OCI-LY7 (cell line): ENCODE measurements at places on chromosomes 6 and 20. TPM values are rescaled to one million over a fixed set of nuclear protein-coding genes. Genes with fewer than 3 reads are reported as not detected.

GRCh38 chr20:19976595-19977372, 40.4 kb upstream of the NAA20 start:
- DNase-seq = no peak

- DNase-seq = no peak
Measured at GRCh38 chr6:111329882-111330633, 153.0 kb downstream of the REV3L start.

- no peak for DNase-seq
Measured at GRCh38 chr6:16973545-16974386, 128.1 kb upstream of the STMND1 start.

GRCh38 chr20:24873025-24873620, 75.9 kb upstream of the CST7 start:
- no peak for DNase-seq

- DNase-seq = no peak
Measured at GRCh38 chr20:2350606-2351005, 30.1 kb upstream of the TGM6 start.

GRCh38 chr6:158040804-158041347, 59.2 kb downstream of the SYNJ2 start:
- no peak for DNase-seq

DNA sequence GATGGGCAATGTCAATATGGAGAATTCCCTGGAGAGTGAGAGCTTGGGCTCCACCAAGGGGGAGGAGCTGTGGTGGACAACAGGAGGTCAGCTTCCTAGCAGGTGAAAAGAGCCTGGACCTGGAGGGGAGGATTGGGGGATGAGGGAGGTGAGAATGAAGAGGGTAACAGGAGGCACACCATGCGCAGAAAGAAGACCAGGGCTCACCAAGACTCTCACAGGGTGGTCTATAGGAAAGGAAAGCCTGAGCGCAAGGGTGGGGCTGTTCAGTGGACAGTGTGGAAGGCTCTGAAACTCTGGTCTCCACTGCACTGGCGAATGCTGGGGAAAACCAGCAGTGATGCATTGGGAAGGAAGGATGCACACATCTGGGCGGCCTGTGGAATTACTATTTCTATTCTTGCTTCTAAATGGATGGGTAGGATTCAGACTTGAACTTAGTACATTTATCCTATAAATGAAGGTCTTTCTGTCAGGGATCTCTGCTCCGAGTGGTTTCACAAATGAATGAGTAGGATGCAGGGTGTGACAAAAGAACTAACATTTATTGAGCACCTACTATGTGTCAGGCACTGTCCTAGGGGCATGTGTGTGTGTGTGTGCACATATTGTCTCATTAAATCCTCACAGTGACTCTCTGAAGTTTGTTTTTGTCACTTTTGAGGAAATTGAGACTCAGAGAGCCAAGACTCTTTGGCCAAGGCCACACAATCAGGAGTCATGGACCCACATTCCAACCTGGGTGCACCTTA, 152.7 kb downstream of the CD83 start:
- no peak for DNase-seq

DNA sequence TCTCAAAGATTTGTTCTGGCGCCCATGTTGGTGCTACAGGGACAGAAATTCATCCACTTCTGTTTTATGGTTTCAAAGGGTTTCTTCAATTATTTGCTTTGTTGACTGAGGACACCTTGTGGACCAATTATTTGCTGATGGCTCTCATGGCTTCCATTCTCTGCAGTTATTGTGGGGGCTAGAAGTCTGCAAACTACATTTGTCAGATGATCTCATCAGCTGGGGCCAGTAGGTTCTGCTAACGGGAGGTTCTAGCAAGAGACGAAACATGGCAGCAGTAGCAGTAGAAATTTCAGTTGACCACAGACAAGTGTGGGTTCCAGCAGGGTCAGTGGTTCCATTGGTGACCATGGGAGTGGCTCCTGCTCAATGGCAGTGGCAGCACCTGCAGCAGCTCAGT, 72.8 kb upstream of the BLCAP start:
- no peak for DNase-seq

DNA sequence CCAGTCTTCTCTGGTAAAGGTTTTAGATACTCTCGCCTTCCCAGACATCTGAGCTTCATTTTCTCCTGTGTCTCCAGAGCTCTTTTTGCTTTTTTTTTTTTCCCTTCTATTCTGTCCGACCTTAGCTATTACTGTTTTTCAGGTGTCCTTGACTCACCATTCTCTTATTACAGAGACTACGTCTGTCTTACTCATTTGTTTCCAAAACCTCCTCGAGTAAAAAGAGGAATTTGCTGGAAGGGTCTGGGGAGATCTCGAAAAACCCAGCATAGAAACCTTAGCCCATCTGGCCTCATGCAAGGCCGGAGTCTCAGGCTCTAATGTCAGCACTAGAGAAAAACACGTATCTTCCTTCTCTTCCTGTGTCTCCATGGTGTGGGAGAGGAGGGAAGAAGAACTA, 109.2 kb upstream of the CARMIL1 start:
- no peak for DNase-seq

DNA sequence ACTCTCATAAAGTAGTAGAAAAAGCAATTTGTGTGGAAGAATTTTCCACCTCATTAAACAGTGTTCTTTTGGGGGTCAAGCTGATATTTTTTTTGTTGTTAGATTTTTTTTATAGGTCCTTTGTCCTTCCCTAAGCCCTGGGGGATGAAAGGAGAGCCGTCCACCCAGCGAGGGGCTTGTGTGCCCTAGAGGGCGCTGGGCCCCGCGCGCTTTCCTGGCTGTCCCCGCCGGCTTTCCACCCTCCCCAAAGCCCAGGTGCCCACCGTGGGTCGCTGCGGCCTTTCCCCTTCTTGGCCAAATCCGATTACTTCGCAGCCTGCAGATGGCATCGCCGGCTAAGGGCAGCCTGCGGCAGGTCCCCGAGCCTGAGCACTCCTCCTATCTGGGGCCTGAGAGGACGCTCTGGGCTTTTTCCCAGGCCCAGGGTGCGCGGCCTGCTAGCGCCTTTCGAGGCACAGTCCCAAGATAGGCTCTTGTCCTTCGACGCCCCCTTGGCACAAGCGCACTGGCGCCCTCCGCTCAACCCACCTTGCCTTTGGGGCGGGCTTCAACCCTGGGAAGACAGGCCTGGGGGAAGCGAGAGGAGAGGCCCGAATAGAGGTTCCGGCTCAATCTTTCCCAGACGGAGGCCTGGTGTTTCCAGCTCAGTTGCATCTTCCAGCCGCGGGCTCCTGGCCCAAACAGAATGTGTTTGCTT, 33.6 kb downstream of the TFAP2A start:
- no peak for DNase-seq

- DNase-seq = no peak
Measured at GRCh38 chr6:3751730-3752530, 417 bp upstream of the PXDC1 start.

- no peak for DNase-seq
Measured at GRCh38 chr6:10307028-10307427, 107.8 kb downstream of the TFAP2A start.

DNA sequence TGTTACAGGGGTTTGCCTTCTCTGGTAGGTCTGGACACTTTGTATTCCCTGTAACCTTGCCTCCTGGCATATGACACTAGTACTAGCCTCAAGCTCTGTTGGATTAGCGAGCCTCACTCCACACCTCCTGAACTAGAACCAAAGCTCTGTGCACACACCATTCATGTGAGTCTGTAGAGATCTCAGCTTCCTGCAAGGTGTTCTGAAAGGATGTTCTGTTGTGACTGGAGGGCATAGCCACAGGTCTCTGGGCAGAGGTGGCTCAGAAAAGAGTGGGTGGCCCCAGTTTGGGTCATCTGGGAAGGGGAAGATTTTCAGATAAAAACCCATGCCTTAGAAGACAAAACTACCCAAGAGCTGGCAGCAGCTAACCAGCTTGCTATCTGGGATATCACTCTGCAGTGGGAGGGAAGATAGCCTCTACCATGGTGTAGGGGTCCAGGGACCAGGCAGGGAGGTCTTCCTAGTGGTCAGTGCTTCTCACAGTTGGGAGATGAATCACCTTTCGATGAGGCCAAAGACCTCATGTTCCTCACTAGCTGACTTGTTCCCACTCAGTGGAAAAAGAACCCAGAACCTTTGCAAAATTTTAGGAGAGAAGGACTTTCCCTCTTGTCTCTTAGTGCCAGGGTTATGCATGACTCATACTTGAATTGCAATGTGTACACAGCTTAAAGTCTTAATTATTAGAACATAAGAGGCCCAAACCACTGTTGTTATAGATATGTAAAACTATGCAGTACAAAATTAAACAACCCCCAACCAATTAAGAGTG, 41.4 kb downstream of the HLA-F start:
- DNase-seq = no peak

DNA sequence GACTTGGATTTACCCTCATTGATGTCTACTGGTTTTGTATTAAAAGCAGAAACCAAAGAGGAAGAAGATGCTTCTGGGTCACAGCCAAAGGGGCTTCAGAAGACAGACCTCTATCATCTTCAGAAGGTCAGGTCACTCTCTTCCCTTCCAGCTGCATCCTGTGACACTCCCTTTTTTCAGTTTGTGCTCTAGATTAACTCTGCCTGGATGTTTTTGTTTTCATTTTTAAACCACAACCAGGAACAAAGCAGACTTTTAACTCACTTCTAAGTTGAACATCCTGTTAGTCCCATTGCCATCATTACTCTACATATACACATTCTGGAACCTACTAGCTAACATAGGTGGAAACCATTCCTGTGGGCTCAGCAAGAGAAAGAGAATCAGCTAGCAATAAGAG, 45.2 kb downstream of the AKIRIN2 start:
- peak; percentile 51 for DNase-seq

DNA sequence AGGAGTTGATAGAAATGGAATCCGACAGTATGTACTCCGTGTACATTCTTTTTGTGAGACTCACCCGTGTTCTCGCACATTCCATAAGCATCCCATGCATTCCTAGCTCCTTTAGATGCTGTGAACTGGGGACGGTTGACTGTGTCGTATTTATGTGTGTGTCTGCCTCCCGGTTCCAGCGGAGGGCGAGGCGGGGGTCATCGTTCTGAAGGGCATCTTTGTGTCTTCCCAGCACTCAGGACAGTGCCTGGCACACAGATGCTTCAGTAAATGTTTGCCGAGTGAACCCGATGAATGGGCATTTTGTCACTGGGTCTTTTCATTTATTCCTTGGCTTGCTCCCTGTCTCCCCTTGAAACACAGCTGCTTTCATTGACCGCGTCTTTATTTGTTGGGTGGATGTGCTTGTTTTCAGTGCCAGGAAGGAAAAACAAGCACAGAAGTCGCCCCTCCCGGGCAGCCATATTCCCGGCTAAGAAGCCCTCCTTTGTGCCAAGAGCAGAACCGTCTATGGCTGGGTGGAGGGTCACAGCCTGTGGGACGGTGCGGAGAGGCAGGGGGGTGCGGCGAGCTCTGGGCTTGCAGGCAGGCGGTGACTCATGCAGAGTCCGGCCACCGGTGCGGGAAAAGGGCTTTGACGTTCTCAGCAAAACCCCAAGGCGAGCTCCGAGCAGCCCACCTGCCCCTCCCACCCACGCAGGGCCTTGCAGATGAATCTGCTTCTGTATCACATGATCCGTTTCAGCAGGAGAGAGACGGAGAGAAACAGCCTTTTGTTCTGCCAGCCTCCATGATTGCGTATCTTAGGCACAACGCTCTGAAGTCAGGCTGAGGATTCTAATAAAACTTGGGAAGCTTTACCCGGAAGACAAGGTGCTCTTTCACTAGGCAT, 11.2 kb upstream of the PSMG4 start:
- no peak for DNase-seq

- no peak for DNase-seq
Measured at GRCh38 chr6:17212546-17213371, 68.4 kb upstream of the RBM24 start.

GRCh38 chr6:16238057-16238962, at the start of gene GMPR:
TSS of gene GMPR (plus strand) at chr6:16238587. CDS start at chr6:16238694, 107 bp downstream.
- DNase-seq = no peak

Gene ADGRF1
- total RNA-seq = not detected in 2 replicates

Gene GABRR1
- total RNA-seq = not detected in 2 replicates

Gene FAM8A1
- 11.8 and 12.4 TPM in 2 replicates for total RNA-seq

Gene OR2B6
- not detected in 2 replicates for total RNA-seq

Gene CRISP3
- not detected in 2 replicates for total RNA-seq

Gene OARD1
- 41.6 and 47.9 TPM in 2 replicates for total RNA-seq

Gene PROKR2
- not detected in 2 replicates for total RNA-seq

Gene MCCD1
- total RNA-seq = not detected in 2 replicates

Gene ENPP4
- total RNA-seq = 8.8 and 9.2 TPM in 2 replicates

Gene ABT1
- total RNA-seq = 25.3 and 26.3 TPM in 2 replicates

Gene TUBB
- 1,244 and 1,350 TPM in 2 replicates for total RNA-seq

Gene IP6K3
- total RNA-seq = not detected in 2 replicates
